ENCODE measurements at places on chromosomes 5 and 9.

- no peak for DNase-seq
Observed at GRCh38 chr9:80435591-80435990, 863.8 kb downstream of the TLE4 start.

GRCh38 chr9:136047775-136048559 is 47.1 kb downstream of the NACC2 start:
- DNase-seq: no peak

DNA sequence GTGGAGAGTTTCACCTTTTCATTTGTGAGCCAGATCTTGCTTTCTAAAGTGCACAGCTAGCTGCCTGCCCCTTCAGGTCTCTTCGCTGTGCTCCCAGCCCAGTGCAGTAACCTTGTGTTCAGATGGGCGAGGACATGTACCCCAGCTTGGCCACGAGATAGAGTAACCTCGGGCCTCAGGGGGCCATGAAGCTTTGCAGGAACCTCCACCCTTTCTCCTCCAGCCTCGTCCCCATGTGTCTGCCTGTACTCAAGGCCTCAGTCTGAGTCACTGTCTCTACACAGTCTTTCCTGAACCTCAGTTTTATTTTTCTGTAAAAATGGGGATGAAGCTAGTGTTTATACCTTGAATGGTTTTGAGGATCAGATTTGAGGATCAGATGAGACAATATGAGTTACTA is 37.9 kb downstream of the ERGIC1 start:
- DNase-seq: no peak

GRCh38 chr5:174608631-174609097 is 115.7 kb upstream of the MSX2 start:
- DNase-seq: no peak

DNA sequence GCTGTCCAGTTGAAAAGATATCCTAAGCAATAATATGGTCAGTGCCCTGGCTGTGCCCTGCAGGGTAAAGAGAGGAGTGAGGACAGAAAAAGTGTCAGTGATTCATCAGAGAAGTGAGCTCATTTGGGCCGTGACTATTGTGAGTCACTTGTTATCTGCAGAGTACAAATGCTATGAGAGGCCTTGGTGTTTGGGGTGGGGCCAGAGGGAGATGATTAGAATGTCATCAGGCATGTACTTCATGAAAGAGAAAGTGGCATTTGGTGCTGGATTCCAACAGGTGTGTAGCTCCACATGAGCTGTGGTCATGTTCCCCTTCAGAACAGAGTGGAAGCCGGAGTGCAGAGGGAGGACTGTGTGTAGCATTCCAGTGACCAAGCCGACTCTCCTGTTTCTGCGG is 174.1 kb downstream of the KDM4C start:
- no peak for DNase-seq

DNA sequence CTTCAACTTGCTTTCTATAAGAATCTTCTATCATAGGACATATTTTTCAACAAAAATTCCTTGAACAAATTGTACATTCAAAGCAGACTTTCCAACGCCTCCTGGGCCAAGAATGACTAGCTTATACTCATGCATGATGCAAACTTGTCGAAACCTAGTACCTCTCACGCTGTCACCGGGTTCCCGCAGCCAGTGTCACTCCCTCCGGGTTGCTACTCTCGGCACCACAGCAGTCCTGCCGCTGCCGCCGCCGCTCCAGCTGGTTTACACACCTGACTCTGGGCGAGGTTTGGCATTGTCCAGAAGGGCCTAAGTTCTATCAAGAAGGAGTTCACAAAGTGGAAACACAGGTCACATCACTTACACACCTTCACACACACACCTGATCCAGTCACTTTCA is 244.4 kb downstream of the ADAMTSL1 start:
- DNase-seq: no peak

DNA sequence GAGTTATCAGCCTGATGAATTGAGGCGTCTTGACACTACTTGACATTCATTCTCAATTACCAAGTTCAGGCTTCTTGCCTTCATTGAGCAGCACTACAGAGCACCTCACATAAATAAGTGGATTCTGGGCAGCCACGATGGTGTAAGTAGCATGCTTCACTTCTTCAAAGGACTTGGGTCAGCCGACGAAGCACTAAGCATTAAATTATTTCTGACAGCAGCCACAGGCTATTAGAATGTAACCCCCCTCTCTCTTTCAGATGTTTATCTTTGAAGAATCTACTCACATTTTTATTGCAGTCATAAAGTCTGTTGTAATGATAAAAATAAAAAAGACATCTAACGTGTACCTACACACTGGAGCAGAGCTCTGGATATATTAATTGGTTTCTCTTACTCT is 45.9 kb upstream of the VPS13A start:
- no peak for DNase-seq

DNA sequence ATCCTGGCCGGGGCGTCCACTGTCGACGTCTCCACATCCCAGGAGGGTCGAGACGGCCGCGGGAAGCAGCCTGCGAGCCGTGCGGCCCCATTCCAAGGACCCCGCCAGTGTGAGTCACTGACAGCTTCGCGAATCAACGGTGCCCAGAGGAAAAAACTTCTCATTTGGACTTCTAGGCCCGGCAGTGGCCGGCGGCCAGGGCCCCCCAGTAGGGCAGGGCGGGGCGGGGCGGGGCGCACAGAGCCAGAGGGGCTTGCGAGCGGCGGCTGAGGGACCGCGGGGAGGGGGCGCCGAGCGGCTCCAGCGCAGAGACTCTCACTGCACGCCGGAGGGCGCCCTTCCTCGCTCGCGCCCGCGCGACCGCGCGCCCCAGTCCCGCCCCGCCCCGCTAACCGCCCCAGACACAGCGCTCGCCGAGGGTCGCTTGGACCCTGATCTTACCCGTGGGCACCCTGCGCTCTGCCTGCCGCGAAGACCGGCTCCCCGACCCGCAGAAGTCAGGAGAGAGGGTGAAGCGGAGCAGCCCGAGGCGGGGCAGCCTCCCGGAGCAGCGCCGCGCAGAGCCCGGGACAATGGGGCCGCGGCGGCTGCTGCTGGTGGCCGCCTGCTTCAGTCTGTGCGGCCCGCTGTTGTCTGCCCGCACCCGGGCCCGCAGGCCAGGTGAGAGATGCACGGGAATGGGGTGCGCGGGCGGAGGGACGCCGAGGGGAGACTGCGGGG is at the start of gene F2R:
TSS of gene F2R (plus strand) at position 391 of the 720 bp plus-strand sequence. CDS start at position 573, 182 bp downstream.
- DNase-seq: peak; percentile 40

DNA sequence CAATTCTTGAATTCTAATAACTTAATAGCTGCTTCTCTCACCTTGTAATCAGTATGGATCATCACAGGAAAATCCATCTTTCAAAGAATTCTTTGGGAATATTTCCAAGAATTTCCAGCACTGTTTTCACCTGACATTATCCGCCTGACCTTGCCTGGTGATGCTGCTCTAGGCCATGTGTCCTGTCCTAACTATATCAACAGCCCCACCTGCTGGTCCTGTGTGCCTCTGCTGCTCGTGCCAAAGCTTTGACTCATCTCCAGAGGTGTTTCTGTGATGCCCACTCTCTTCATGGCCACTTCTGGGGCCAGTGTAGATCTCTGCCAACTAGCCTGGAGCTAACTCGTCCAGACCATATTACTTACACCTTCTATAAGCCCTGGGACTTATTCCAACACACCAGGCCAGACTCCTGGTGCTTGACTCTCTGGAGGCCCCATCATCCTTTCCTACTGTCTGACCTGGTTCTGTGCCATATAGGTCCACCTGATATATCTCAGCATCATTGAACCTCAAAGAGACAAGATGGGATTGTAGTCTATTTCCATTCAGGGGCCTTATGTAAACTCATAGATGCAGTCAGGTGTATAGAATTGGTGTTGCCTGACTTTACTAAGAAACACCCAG is 67.5 kb upstream of the CKMT2 start:
- DNase-seq: peak; percentile 53

- no peak for DNase-seq
Observed at GRCh38 chr9:71819115-71819739, 50.9 kb upstream of the CEMIP2 start.

GRCh38 chr5:159412284-159413046 is 82.2 kb upstream of the IL12B start:
- DNase-seq: peak; percentile 66

DNA sequence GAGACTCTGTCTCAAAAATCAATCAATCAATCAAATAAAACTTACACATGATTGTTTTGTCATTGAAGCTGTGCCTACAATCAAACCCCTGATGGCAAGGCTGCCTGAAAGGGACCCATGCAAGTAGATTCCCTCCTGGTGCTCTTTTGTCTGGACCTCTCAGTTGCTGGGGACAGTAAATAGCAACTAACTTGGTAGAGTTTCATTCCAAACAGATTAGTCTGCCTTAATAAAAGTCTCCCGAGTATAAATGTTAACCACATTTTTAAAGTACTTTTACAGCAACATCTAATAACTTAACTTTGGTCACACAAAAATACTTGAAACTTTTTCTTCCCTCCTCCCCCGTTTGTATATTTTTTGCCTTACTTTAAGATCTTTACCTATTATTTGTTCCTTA is 105.5 kb downstream of the FEM1C start:
- DNase-seq: no peak

- no peak for DNase-seq
Observed at GRCh38 chr9:120980951-120981350, 54.4 kb upstream of the TRAF1 start.

DNA sequence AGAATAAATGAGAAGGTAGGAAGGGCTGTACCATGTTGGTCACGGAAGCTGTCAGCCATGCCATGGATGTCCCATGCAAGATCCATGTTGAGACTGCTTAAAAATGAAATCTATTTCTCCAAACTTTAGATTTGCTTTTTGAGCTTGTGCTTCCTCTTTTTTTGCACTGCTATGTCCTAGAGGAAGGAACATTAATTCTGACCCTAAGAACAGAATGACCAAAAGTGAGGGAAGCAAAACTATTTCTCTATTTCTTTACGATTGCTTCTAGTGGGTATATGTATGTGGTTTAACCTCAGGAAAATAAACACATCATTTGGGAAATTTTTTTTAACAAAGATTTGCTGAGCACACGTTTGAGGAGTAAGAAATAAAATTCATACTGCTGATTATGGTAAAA is 84.6 kb downstream of the USP20 start:
- no peak for DNase-seq

- DNase-seq: no peak
Observed at GRCh38 chr5:121027636-121028035, 563.5 kb downstream of the PRR16 start.

DNA sequence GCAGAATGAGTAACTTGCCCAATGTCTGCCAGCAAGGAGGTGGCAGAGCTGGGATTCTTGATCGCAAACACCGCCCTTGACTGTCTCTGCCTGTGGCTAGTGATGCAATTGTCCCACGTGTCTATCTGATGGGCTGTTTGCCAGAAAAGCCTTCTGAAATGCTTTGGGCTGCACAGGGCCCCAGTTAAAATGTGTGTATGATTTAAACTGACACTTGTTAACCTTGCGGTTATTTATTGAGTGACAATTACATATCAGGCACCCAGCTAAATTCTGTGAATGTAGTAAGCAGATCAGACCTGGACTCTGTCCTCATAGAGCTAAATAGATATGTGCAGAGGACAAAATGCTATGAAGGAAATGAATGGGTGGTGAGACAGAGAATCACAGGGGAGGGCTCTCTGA is 11.6 kb upstream of the IL12B start:
- DNase-seq: peak; percentile 24
